ENCODE measurements at places on chromosomes 7 and 10.

- H3K27me3 ChIP-seq, result no peaks in the 10 kb centered on the region
- H3K36me3 ChIP-seq, result no peaks in the 10 kb centered on the region
- DNase-seq, result no peak
- H3K27ac ChIP-seq, result no peak overlapping the region
- no peak overlapping the region for H3K4me3 ChIP-seq
These were observed 10.6 kb downstream of the HACD1 start for GRCh38 chr10:17606547-17607040.

GRCh38 chr7:103065667-103066066 is 8.9 kb downstream of the FBXL13 start:
- H3K27me3 ChIP-seq, result no peaks in the 10 kb centered on the region
- no peaks in the 10 kb centered on the region for H3K4me1 ChIP-seq
- H3K27ac ChIP-seq, result no peak overlapping the region

GRCh38 chr10:6476989-6477388 is 103.1 kb downstream of the PRKCQ start:
- H3K27ac ChIP-seq, result no peak overlapping the region
- peaks cover 2% of the 10 kb centered on the region for H3K27me3 ChIP-seq
- DNase-seq, result no peak
- no peak overlapping the region for H3K4me3 ChIP-seq

- no peak for DNase-seq
- no peak overlapping the region for H3K27ac ChIP-seq
- peaks cover 41% of the 10 kb centered on the region for H3K36me3 ChIP-seq
- no peak overlapping the region for H3K4me3 ChIP-seq
These were observed 22.1 kb downstream of the EXOC4 start for GRCh38 chr7:133275008-133275407.

DNA sequence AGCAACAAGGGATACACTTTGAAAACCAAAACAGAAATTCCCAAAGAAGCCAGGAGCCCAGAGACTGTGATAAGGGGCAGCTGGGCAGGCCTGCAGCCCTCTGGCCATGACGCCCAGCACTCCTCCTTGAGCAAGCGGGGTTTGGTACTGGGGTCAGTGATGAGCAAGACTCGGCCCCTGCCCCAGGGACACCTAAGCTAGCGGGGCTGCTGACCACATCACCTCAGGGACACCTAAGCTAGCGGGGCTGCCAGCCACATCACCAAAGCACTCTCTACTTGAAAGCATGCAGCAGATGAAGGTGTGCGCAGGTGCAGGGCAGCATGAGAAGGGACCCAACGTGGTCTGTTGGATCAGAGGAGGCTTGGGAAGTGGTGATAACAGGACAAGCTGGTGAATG is 108.0 kb upstream of the PPP2R2D start:
- H3K4me1 ChIP-seq, result no peaks in the 10 kb centered on the region
- no peaks in the 10 kb centered on the region for H3K27me3 ChIP-seq
- no peak for DNase-seq
- no peak overlapping the region for H3K27ac ChIP-seq

DNA sequence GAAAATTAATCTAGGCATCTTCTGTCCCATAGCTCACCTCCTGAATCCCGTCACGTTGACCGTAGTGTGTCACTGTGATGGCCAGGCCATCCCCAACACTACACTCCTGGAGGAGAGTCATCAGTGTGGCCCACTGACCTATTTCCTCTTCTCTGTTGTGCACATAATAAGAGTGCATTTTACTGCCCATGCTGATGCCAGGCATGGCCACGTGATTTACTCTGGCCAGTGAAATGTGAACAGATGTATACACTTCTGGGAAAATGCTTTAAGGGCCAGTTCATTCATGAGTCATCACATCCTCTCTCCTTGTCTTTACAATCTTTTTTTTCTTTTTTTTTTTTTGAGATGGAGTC is 101.9 kb upstream of the PIP4K2A start:
- H3K36me3 ChIP-seq, result no peaks in the 10 kb centered on the region
- no peak for DNase-seq
- H3K27ac ChIP-seq, result no peak overlapping the region
